Activated CD4-positive, alpha-beta T cell treated with anti-CD3 and anti-CD28 coated beads, Interleukin-2, Interleukin-4, amounts not matched to agents 100 ng/mL and 50 ng/mL, durations not matched to agents 16 hours and 8 hours (primary cell): ENCODE measurements at places on chromosomes 5 and 9.

- no peak for DNase-seq
Measured at GRCh38 chr5:107436201-107436600, 234.5 kb downstream of the EFNA5 start.

DNA sequence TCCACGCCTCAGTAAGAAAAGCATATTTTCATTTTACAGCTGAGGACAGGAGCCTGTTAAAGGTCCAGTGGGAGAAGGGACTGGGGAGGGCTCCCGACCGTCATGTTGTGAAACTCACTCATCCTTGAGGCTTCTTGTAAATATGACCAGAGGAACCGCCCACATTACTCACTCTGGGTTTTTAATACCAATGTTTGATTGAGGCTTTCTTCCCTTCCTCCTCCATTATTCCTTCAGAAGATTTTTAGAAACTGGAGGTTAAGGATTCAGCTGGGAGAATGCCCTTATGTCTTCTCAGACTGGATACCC lies 61.4 kb upstream of the GLRX start:
- DNase-seq = no peak

DNA sequence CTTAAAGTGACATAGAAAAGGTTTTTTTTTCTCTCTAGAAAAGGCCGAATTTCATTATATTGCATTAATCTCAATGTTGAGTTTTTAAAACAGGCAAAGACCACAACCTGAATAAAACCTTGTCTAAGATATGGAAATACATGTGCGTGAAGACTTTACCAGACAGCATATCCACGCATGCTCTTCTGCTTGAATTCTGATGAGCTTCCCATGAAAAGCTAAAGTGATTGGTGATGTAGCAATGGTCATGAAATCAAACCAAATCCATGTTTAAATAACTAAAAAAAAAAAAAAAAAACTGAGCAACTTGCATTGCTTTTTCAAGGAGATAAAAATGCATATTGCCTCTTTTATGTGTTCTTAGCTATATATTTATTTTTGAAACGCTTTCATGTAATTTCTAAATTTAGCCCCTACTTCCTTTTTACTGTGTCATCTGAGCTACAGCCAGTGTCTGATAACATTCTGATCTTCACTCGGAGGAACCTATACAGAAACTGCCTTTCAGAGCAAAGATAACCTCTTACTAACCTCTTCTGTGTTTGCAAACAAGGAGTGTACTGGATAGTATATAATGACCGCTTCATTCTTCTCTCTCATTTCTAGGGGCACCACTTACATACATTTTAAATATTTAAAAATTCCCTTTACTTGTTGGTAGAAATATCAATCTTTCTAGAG lies 179.1 kb upstream of the GNA14 start:
- no peak for DNase-seq

GRCh38 chr9:89655056-89655989 lies 50.5 kb downstream of the GADD45G start:
- DNase-seq = no peak

DNA sequence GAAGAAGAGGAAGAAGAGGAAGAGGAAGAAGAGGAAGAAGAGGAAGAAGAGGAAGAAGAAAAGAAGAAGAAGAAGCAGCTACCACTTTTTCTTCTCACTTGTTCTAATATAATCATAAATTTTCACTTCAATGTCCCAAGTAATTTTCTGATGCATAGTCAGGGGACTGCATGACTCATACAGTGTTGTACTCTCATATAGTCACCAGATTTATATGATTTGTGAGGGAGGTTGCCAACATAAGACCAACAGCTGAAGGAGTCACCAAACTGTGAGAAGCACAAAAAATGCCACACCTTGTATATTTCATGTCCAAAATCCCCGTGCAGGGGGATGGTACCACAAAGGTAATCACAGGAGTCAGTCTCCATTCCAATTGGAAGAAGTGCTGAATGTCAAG lies 32.7 kb upstream of the DMRTA1 start:
- DNase-seq = no peak

- DNase-seq = no peak
Measured at GRCh38 chr9:134314950-134315715, 11.1 kb upstream of the RXRA start.
